ENCODE measurements at places on chromosomes 13 and 19. TPM values are rescaled to one million over a fixed set of nuclear protein-coding genes. Genes with fewer than 3 reads are reported as not detected.

DNA sequence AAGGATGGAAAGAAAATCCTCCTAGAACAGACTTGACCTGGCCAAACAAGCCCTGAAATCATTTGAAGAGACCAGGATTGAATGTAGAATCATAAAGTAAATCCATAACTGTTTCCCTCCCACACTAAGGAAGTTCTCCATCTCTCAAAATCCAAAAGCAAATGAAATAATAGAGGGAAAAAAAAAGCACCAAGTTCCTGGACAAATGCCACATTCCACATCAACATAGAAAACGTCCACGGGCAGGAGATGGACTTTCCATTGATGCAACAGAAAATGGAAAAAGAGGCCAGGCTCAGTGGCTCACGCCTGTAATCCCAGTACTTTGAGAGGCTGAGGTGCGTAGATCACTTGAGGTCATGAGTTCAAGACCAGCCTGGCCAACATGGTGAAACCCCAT lies 56.2 kb downstream of the INSR start:
- no peak for DNase-seq

DNA sequence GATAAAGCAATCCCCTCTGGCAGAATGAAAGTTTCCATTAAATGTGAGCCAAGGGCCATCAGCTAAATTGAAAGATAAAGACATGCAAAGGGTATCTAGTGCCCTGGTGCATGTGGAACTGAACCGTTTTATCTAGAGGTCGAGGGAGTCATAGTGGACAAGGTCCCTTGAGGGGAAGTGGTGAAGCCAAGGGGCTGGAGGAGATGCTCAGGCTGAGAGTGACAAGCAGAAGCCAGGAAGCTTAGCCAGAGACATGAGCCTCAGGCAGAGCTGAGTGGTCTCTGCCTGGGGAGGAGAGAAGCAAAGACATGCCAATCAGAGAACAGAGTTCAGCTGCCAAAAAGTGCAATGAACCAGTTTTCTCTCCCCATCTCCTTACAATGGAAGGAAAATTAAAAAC lies 68.1 kb upstream of the SLC10A2 start:
- no peak for DNase-seq

Gene ZNF222
- 3.6 TPM for total RNA-seq

DNA sequence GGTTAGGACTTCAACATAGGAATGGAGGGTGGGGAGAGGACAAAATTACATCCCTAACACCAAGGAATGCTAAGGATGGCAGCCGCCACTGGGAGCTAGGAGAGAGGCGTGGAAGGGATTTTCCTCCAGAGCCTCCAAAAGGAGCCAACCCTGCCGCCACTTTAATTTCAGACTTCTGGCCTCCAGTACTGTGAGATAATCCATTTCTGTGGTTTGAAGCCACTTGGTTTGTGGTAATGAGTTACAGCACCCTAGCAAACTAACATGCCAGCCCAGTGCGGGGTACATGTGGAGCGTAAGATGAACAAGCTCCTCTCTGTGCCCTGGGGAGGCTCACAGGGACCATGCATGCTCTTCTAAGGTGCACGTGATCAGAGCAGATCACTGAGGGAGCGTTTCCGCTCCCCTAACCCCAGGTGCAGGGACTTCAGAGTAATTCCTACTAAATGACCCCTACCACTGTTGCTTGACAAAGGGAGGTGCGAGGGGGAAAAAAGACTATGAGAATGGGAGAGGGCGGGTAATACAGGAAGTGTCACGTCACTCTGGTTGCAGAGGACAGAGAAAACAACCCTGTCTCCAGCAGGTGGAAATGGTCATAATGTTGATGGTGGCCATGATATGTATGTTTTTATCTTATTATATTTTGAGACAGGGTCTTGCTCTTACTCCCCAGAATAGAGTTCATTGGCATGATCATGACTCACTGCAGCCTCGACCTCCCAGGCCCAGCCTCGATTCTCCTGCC lies 12.0 kb downstream of the FPR1 start:
- DNase-seq = no peak

GRCh38 chr19:8158411-8159074 lies 9.2 kb upstream of the FBN3 start:
- DNase-seq = no peak

GRCh38 chr19:56142087-56142787 lies 1.1 kb downstream of the ZNF444 start:
- no peak for DNase-seq

- DNase-seq = peak; percentile 57
These were observed 28.7 kb downstream of the CAPN12 start for GRCh38 chr19:38715555-38715954.

DNA sequence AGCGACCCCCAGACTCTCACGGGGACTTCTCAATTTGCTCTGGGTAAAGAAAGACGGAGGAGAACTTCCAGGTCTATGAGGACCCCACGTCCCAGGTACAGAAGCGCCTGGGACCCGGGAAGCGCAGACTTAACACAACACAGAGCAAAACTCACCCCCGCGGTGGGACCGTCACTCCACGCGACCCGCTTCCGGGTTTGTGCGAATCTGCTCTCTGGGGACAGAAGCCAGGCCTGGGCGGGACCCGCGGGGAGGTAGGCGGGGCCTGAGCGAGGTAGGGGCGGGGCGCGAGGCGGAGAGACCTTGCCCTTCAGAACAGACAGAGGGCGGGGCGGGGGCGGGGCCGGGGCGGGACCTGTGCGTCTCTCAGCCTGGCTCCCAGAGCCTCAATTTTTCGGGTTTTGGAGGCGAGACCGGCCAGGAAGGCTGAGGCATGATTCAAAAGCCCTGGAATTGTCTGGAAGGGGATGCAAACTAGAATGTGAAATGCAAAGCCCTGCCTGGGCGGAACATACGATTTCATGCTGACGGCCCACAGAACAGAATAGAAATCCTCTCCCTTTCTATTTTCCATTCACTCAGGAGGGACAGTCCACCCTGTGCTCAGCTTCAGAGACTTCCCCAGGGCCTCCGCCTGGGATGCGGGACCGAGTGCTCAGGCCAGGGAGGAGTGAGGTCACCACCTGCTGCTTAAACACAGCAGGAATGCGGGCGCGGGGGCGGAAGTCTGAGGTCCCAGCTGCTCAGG lies 19.3 kb upstream of the ZNF888 start:
- peak; percentile 97 for DNase-seq

Measured in right cardiac atrium (tissue), 5 donors.